ENCODE measurements at places on chromosomes 2 and 18. TPM values are rescaled to one million over a fixed set of nuclear protein-coding genes. Genes with fewer than 3 reads are reported as not detected.

DNA sequence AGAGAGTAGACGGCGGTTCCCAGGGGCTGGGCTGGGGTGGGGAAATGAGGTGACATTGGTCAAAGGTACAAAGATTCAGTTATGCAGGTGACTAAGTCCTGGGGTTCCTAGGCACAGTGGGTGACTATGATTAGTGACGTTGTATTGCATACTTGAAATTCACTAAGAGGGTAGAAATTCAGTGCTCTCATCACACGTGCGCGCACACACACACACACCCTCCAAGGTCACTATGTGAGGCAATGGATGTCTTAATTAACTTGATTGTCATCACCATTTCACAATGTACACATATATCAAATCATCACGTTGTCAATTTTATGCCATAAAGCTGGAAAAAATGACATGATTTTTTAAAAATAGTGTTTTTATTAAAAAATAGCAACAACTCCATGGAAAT is 92.9 kb upstream of the ALKAL2 start:
- no peak overlapping the region for H3K4me3 ChIP-seq
- no peak overlapping the region for H3K27ac ChIP-seq
- no peaks in the 10 kb centered on the region for H3K36me3 ChIP-seq
- no peak for DNase-seq
- peaks cover 7% of the 10 kb centered on the region for H3K27me3 ChIP-seq

- no peak overlapping the region for H3K27ac ChIP-seq
- H3K4me3 ChIP-seq, result no peak overlapping the region
- H3K36me3 ChIP-seq, result no peaks in the 10 kb centered on the region
- no peaks in the 10 kb centered on the region for H3K4me1 ChIP-seq
- H3K27me3 ChIP-seq, result no peaks in the 10 kb centered on the region
- DNase-seq, result no peak
These were observed 208.2 kb downstream of the SPP2 start for GRCh38 chr2:234258562-234259141.

DNA sequence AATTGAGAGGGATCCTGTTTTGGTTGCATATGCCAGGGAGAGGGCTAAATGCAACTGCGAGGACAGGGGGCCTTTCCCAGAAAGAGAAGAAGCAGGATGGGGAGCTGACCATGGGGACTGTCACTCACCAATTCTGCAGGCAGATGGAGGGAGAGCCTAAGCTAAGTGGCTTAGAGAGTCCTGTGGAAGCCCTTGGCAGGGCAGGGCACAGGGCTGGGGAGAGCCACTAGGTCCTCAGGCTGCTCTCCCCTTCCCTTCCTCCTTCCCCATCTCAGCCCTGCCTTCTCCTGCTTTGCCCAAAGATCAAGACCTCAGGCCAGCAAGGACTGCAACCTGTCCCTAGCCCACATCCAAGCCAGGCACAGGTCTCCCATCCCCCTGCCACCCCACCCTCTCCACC is 24.4 kb upstream of the CATIP start:
- H3K4me3 ChIP-seq, result no peak overlapping the region
- peaks cover 15% of the 10 kb centered on the region for H3K4me1 ChIP-seq
- no peak overlapping the region for H3K27ac ChIP-seq
- no peaks in the 10 kb centered on the region for H3K36me3 ChIP-seq
- no peak for DNase-seq

DNA sequence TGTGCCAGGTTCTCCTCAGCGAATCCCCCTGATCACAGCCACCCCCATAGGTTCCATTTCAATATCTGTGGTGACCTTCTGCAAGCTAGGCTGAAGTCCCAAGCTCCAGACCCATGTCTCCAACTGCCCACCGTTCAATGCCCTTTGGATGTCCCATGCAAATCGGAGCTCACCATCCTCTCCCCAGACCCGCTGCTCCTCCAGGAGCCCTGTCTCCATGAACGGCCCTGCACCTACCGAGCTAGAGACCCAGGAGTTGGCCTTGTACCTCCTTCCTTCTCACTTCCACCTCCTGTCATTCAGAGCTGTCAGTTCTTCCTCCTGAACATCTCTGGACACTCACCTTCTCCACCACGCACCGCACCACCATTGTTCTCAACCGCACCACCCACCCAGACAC is 1.0 kb upstream of the FAHD2A start:
- peaks cover 5% of the 10 kb centered on the region for H3K4me1 ChIP-seq
- no peak overlapping the region for H3K27ac ChIP-seq
- no peak for DNase-seq
- H3K27me3 ChIP-seq, result peaks cover 8% of the 10 kb centered on the region
- H3K4me3 ChIP-seq, result peak overlapping the region; percentile 93

- H3K36me3 ChIP-seq, result no peaks in the 10 kb centered on the region
- H3K27ac ChIP-seq, result no peak overlapping the region
- DNase-seq, result no peak
- no peaks in the 10 kb centered on the region for H3K4me1 ChIP-seq
- H3K4me3 ChIP-seq, result no peak overlapping the region
These were observed 208.7 kb downstream of the KCNE4 start for GRCh38 chr2:223260681-223261080.

GRCh38 chr2:39778775-39779340 is at the start of gene THUMPD2:
TSS of gene THUMPD2 (minus strand) at chr2:39779258. CDS start at chr2:39779239, 19 bp downstream.
- no peaks in the 10 kb centered on the region for H3K27me3 ChIP-seq
- peak; percentile 89 for DNase-seq
- peak within 1 kb of the TSS; percentile 57 for H3K4me3 ChIP-seq
- no peak within 1 kb of the TSS for H3K27ac ChIP-seq
- H3K4me1 ChIP-seq, result peaks cover 12% of the 10 kb centered on the region

- H3K4me3 ChIP-seq, result no peak overlapping the region
- H3K4me1 ChIP-seq, result no peaks in the 10 kb centered on the region
- no peak overlapping the region for H3K27ac ChIP-seq
- H3K27me3 ChIP-seq, result no peaks in the 10 kb centered on the region
These were observed 163.8 kb downstream of the FAM210A start for GRCh38 chr18:13562494-13563029.

- H3K4me3 ChIP-seq, result peak overlapping the region; percentile 97
- DNase-seq, result no peak
- no peaks in the 10 kb centered on the region for H3K27me3 ChIP-seq
- H3K27ac ChIP-seq, result no peak overlapping the region
- peaks cover 27% of the 10 kb centered on the region for H3K4me1 ChIP-seq
- no peaks in the 10 kb centered on the region for H3K36me3 ChIP-seq
These were observed 1.6 kb upstream of the NFE2L2 start for GRCh38 chr2:177265824-177266817.

DNA sequence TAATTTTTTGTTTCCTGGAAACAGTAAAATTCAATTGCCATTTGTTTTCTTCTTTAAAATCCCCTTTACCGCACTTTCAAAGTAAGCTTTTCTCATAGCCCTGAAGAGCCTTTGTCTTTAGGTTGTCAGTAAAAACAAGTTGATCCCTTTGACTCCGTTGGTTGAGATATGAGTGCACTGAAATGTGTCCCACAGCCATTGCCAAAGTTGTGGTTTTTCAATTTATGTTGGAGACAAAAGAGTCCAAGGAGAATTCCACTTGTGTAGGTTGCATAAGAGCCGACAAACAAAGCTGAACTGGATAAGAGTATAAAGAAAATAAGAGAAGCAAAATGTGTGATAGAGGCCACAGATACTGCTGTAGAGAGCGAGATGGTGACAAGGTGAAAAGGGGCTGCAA is 26.1 kb upstream of the HNMT start:
- no peak overlapping the region for H3K4me3 ChIP-seq
- no peak for DNase-seq
- no peaks in the 10 kb centered on the region for H3K36me3 ChIP-seq
- peaks cover 10% of the 10 kb centered on the region for H3K4me1 ChIP-seq
- H3K27me3 ChIP-seq, result no peaks in the 10 kb centered on the region
- H3K27ac ChIP-seq, result no peak overlapping the region

DNA sequence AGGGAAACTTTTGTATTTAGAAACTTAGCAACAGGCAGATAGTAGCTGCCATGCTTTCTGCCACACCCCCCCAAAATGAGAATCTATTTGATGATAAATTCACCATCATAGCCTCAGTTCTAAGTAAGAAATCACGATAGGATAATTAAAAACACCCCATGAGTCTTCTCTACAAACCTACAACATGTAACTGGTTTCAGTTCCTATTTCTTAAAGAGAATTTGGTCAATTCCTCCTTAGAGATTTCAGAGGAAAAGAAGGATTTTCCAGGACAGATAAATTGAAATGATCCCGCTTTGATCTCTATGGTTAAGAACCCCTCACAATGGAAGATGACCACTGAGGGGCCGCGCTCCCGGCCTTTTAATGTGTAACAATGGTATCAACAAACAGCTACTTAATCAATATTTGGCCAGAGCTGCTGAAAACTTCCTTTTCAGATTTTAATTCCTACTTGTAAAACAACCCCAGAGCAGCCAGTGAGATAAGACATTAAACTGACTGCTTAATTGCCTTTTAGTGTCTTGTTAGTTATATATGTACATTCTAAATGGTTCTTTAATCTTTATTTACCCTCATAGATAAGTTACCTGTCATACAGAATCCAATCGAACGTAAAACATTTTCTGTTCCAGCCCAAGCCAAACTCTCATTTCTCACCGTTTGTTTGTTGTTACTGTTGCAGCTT is 10.1 kb downstream of the PAX3 start:
- H3K4me3 ChIP-seq, result no peak overlapping the region
- H3K36me3 ChIP-seq, result no peaks in the 10 kb centered on the region
- H3K27me3 ChIP-seq, result peaks cover 95% of the 10 kb centered on the region
- H3K4me1 ChIP-seq, result peaks cover 64% of the 10 kb centered on the region

DNA sequence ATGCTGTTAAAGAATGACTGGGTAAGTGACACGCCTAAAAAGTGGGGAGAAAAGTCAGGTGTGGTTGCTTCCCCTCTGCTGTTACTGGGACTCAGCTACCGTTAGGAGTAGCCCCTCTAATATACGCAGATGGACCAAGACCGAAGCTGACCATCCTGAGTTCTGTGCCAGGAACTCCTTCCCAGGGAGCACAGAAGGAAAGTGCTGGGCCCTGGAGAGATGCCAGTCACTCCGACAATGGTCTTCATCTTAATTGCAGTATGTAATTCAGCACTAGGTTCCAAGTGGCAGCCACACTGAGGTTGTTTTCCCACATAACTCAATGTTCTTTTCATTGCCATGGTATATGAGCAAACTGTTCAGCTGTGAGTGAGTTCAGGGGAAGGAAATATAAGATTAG is 19.6 kb upstream of the TMEM200C start:
- H3K4me3 ChIP-seq, result no peak overlapping the region
- H3K4me1 ChIP-seq, result no peaks in the 10 kb centered on the region
- DNase-seq, result no peak
- no peaks in the 10 kb centered on the region for H3K36me3 ChIP-seq
- H3K27ac ChIP-seq, result no peak overlapping the region

GRCh38 chr2:7633566-7634153 is 716.4 kb downstream of the RNF144A start:
- no peak overlapping the region for H3K4me3 ChIP-seq
- H3K27me3 ChIP-seq, result no peaks in the 10 kb centered on the region
- H3K4me1 ChIP-seq, result no peaks in the 10 kb centered on the region
- H3K27ac ChIP-seq, result no peak overlapping the region
- no peak for DNase-seq
- H3K36me3 ChIP-seq, result no peaks in the 10 kb centered on the region

DNA sequence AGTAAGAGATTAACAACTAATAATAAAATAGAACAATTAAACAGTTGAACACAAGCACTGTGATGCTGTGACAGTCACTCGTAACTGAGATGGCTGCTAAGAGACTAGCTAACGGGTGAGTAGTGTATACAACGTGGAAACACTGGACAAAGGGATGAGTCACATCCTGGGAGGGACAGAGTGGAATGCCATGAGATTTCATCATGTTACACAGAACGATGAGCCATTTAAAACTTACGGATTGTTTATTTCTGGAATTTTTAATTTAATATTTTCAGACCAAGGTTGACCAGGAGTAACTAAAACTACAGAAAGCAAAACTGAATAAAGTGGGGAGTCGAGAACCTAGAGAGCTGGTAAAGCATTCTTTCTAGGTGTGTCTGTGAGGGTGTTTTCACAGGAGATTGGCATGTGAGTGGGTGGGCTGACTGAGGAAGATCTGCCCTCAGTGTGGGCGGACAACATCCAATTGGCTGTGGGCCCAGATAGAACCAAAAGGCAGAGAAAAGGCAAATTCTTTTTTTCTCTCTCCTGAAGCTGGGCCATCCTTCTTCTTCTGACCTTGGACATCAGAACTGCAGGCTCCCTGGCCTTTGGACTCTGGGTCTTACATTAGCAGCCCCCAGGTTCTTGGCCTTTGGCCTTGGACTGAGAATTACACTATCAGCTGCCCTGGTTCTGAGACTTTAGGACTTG is 14.6 kb downstream of the TMSB10 start:
- no peaks in the 10 kb centered on the region for H3K36me3 ChIP-seq
- H3K4me3 ChIP-seq, result no peak overlapping the region
- no peaks in the 10 kb centered on the region for H3K4me1 ChIP-seq
- H3K27ac ChIP-seq, result no peak overlapping the region

DNA sequence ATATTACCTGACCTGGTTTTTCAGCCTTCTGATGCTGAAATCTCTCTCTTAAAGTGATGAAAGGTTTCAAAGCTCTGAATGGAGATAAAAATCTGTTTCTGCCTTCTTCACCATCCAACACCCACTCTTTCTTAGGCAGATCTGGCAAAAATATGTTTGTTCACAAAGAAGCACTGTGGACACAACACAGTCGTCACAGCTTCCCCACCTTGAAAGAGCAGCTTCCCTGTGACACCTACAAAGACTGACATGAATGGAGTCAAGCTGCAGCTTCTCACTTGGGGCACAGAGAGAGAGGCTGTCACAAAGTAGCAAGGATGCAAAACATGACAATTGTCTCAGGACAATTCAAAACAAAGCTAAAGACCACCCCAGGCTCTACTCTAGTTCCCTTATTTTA is 86.5 kb downstream of the ICOS start:
- no peak overlapping the region for H3K27ac ChIP-seq
- peaks cover 4% of the 10 kb centered on the region for H3K4me1 ChIP-seq
- no peaks in the 10 kb centered on the region for H3K27me3 ChIP-seq
- no peak for DNase-seq
- no peak overlapping the region for H3K4me3 ChIP-seq
- H3K36me3 ChIP-seq, result no peaks in the 10 kb centered on the region

DNA sequence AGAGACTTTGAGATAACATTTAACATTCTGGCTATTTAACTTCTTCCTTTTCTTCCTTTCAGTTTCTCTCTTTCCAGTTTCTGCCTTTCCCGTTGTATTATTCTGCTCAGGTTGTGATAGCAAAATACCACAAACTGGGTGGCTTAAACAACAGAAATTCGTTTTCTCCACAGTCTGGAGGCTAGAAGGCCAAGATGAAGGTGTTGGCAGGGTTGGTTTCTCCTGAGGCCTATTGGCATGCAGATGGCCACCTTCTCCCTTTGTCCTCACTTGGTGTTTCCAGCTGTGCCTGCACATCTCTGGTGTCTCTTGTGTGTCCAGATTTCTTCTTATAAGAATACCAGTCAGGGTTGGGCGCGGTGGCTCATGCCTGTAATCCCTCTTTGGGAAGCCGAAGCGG is 34.0 kb downstream of the PHLPP1 start:
- H3K27ac ChIP-seq, result no peak overlapping the region
- H3K4me3 ChIP-seq, result no peak overlapping the region
- DNase-seq, result no peak
- H3K27me3 ChIP-seq, result no peaks in the 10 kb centered on the region

PIEZO2 gene
- 4.2 TPM for total RNA-seq

KCNS3 gene
- 10.0 TPM for total RNA-seq

FRZB gene
- total RNA-seq, result 72.8 TPM

TNS1 gene
- total RNA-seq, result 2.3 TPM

PTPRN gene
- 4.2 TPM for total RNA-seq

EMILIN1 gene
- total RNA-seq, result 5.1 TPM

TMEM37 gene
- total RNA-seq, result 1.0 TPM

UGT1A5 gene
- total RNA-seq, result not detected

GLI2 gene
- 9.4 TPM for total RNA-seq

MDH1B gene
- 3.9 TPM for total RNA-seq

HOXD11 gene
- total RNA-seq, result not detected

DNAJC5G gene
- not detected for total RNA-seq

TRAF3IP1 gene
- 11.2 TPM for total RNA-seq

WDR43 gene
- 55.8 TPM for total RNA-seq

Data from neural progenitor cell (in vitro differentiated cells).